Stimulated activated CD4-positive, alpha-beta T cell treated with anti-CD3 and anti-CD28 coated beads, Interleukin-1b, Interleukin-23, amount 100 ng/mL, for 24 hours (primary cell): ENCODE measurements at places on chromosomes 7 and 10.

- DNase-seq = no peak
Observed at GRCh38 chr10:76971547-76972170, 665.9 kb downstream of the KCNMA1 start.

DNA sequence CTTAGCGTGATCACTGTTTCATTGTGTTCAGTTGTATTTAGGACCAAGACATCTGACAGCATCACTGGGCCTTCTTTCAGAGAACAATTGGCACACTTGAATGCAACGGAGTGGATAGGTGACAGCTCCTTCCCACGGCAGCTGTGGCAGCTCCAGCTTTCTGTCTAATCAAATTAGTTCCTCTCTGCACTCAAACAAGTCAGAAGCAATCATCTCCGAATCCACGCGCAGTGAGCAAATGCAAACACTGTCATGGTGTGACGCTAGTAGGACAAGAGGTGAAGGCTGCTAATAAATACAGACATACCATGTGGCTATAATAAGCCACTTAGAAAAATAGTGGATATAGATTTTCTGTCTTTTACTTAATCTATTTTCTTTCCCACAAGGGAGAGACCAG is 542.4 kb downstream of the ACTR3B start:
- no peak for DNase-seq

GRCh38 chr10:4278186-4278585 is 493.2 kb upstream of the KLF6 start:
- DNase-seq = no peak

- DNase-seq = no peak
Observed at GRCh38 chr10:80211786-80212185, 6.4 kb upstream of the ANXA11 start.

DNA sequence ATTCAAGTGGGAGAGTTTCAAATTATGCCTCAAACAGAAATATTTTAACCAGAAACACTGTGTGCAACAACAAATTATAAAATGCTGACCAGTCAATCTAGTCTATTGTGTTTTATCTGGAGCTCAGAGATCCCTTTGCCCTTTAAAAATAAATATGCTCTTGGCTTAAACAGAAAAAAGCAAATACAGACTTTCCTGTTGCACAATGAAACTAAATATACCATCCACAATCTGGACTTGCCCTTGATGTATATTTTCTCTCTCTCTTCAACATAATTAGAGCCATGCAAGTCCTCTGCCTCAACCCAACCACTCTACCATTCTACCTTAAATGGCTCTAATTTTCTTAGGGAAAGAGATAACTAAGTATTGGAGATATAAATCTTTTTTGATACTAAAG is 34.9 kb downstream of the ASAH2 start:
- no peak for DNase-seq

DNA sequence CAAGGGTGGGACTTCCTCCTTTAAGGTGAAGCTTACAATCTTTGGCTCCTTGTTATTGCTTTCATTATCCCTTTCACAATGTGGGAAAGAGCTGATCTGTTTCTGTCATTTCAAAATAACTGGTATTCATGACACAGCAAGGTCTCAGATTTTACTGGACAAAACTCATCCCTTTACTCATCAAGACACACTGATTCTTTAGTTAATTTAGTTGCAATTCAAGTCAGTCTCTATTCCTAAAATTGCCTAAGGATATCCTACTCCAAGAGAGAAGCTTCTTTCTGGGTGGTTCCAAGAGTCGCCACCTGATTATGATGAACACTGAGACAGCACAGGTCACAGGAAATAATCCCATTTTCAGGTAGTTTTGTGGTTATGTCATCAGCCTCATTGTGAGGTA is 5.8 kb upstream of the PNLIPRP3 start:
- no peak for DNase-seq

DNA sequence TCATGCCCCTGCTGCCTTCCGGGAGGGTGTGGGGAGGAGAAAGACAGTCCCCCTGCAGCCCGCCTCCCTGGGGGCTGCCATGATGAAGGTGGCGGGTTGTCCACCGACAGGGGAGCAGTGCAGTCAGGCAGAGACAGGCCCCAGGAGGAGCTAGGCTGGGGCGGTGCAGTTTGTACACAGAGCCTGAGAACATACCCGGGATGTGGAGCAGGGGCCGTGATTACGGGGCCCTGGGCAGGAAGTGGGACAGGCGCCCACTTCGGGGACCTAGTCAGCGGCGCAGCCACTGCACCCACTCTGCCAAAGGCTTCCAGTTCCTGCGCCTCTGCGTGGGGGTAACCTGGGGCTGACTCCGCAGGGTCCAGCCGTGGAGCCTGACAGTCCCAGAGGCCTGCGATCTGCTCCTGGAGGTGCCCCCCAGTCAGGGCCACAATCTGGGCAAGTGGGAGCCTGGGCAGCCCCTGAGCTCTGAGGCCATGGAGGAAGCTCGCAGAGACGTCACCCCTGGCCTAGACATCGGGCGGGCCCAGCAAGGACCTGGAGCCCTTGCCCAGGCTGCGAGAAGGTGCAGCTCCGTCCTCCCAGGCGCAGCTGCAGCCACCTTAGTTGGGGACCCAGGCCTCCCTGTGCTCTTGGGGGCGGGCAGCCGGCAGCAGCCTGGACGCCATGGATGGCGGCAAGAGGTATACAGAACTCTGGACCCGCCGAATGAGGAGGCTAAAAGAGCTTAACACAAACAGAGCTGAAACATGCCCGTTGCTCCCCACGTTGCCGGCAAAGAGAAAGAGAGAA is 1356.8 kb downstream of the XPNPEP1 start:
- no peak for DNase-seq

- no peak for DNase-seq
Observed at GRCh38 chr10:71842856-71843686, 8.0 kb downstream of the PSAP start.

DNA sequence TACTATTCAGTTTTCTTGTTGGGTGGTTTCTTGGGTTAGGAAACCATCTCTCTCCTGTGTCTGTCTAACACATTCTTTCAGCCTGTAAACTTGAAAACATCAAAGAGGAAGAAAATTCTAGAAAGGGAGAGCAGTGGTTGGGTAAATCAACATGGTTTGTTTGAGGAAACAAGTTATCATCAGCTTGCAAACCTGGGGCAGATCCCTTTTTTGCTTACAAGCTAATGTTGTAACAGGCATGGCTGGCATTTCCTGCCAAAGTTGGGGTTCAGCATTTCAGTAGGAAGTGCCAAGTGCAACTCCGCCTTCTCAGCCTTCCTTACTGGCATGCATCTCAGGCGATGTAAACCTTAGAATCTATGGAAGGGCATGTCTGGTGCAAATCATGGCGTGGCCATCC is 112.6 kb downstream of the EEPD1 start:
- DNase-seq = no peak

DNA sequence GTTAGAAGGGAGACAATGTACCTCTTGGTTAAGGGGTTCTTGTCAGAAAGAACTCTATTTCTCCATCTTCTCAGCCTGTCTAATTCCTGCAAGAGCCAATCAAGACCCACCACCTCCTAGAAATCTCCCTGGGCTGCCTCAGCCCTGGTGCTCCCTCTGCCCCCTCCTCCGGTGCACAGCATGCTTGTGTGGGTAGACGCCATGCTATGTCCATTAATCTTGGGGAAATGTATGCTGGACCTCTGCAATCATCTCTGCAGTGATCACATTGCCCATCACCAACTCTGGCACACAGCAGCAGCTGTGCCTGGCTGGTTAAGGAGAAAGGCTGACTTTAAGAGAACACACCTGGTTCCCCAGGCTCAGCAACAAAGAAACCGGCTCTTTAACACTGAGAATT is 37.3 kb downstream of the SH3PXD2A start:
- DNase-seq = no peak

- DNase-seq = no peak
Observed at GRCh38 chr10:100045592-100045991, 35.8 kb upstream of the DNMBP start.
